Renal cortical epithelial cell (primary cell): ENCODE measurements at places on chromosomes 12 and 14. TPM values are rescaled to one million over a fixed set of nuclear protein-coding genes. Genes with fewer than 3 reads are reported as not detected.

DNA sequence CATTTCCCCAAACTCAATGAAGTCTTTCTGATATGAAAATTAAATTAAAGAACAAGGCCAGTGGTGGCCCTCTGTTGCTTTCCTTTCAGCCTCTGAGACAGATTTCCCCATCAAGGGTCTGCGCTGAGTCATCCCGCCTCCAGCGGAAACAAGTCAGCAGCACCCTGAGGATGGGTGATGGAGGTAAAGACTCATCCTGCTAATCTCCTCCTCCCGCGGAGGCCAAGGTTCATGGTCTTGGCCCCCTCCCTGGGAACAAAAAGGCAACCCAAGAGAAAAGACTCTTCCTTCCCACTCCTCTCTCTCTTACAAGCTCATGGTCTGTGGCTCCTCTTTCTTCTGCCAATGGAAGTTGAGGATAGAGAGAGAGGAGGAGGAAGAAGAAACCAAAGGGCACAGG, 9.0 kb upstream of the NUMB start:
- DNase-seq = no peak

DNA sequence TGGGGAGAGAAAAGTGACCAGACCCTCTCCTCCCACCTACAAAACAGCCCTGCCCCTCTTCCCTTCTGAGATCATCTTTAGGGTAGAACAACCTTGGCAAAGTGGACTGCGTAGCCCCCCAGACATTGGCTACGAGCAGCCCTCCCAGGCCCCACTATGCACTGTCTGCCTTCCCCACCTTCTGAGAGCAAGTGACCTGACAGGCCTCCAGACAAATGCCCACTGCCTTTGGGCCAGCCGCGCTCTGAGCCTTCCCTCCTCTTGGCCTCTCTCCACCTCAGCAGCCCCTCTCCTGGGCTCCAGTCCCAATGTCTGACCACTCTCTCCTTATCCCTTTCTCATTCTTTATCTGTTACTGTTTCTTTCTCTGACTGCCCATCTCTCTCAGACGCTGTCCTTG, 46.5 kb upstream of the CCND2 start:
- DNase-seq = no peak

Gene MYF5
- 0.35 TPM in 1 of 2 replicates, not detected in the other for total RNA-seq

Gene TMCC3
- total RNA-seq = 10.3 and 19.4 TPM in 2 replicates

- DNase-seq = peak; percentile 82
These were observed 170.6 kb downstream of the PRKCH start for GRCh38 chr14:61491876-61492434.

DNA sequence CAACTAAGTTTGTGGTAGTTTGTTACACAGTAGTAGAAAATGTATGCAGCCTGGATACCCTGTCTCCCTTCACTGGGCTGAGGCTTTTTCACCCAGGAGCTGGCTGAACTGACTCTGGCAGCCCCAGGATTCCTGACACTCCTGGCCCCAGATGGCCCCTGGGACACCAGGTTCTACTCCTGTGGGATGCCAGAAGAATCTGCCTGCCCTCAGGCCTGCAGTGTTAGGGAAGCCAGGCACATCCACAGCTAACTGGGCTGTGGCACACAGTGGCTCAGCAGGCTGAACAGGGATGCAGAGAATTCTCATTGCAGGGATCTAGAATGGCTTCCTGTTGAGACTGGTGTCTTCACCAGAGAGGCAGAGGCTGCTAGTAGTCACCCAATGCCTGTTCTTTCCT, 8.5 kb downstream of the IFI27 start:
- no peak for DNase-seq
